ENCODE measurements at places on chromosomes 2 and 18.

- DNase-seq: no peak
Observed at GRCh38 chr18:9237981-9238380, 96.6 kb upstream of the TWSG1 start.

DNA sequence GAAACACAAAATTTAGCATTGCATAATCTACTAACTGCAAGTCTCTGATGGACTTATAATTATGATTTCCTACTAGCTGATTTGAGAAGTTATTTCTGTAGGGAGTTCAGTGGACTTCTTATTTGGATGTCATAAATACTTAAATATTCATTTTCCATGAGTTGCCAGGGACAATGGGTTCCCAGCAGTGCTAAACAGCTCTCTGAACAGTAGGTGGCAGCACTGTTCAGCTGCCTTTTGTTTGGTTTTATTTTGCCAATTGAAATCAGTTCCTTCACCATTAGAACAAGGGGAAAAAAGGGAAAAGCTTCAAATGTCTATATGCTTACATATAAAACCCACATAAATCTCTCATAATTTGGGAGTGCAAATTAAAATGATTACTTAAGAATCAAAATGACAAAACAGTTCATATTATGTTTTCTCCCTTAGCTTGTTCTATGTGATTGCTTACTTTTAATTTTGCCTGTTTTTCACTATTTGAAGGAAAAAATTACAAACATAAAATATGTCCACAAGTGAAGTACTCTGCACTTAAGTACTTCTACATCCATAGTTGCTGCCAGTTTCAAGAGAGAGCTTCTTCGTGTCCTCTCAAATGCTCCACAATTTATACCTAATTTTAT lies 898.9 kb downstream of the CPS1 start:
- DNase-seq: peak; percentile 42

DNA sequence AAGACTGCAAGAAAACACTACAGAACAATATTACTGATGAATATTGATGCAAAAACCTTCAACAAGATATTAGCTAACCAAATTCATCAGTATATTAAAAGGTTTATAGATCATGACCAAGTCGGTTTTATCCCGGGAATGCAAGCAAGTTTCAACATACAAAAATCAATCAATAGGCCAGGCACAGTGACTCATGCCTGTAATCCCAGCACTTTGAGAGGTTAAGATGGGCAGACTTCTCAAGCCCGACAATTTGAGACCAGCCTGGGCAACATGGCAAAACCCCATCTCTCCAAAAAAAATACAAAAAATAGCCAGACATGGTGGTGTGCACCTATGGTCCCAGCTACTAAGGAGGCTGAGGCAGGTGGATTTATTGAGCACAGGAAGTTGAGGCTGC lies 82.9 kb downstream of the FSIP2 start:
- no peak for DNase-seq

- DNase-seq: no peak
Observed at GRCh38 chr18:65498605-65499004, 252.2 kb upstream of the CDH7 start.

GRCh38 chr2:219020604-219021365 lies 20.5 kb downstream of the CFAP65 start:
- no peak for DNase-seq

DNA sequence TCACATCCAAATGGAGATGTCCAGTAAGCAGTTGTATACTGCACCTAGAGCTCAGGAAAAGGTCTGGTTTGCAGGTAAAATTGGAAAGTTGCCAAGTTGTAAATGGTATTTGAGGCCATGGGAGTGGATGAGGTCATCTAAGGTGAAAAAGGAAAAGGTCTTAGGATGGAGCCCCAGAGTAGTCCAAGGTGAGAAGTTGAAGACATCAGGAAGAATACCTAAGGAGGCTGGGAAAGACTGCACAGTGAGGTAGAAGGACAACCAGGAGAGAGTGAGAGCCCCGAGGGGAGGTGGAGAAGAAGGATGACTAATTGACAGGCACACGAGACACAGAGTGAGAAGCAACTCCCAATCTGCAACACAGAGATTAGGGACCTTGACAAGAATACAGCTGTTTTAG lies 10.7 kb downstream of the DPP4 start:
- no peak for DNase-seq

GRCh38 chr2:54925022-54925421 lies 125.2 kb downstream of the RTN4 start:
- DNase-seq: peak; percentile 80

GRCh38 chr2:212554233-212554632 lies 15.6 kb upstream of the ERBB4 start:
- DNase-seq: no peak

DNA sequence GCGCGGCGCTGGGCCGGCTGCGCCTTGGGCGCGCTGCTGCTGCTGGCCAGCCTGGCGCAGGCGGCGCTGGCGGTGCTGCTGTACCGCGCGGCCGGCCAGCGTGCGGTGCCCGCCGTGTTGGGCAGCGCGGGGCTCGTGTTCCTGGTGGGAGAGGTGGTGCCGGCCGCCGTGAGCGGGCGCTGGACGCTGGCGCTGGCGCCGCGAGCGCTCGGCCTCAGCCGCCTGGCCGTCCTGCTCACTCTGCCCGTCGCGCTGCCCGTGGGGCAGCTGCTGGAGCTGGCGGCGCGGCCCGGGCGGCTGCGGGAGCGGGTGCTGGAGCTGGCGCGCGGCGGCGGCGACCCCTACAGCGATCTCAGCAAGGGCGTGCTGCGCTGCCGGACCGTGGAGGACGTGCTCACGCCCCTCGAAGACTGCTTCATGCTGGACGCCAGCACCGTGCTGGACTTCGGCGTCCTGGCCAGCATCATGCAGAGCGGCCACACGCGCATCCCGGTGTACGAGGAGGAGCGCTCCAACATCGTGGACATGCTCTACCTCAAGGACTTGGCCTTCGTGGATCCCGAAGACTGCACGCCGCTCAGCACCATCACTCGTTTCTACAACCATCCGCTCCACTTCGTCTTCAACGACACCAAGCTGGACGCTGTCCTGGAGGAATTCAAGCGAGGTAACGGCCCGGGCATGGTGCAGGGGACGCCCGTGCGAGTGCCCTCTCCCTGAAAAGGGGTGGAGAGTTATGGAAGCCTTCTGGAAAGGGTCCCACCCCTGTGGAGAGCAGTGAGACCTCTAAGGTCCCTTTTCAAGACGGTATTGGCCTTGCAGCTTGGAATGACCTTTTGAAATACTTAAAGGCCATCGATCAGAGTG lies 1.0 kb downstream of the CNNM3 start:
- no peak for DNase-seq

- no peak for DNase-seq
Observed at GRCh38 chr2:38788306-38788705, 10.3 kb downstream of the GEMIN6 start.

- DNase-seq: no peak
Observed at GRCh38 chr2:95056461-95057459, 31.3 kb downstream of the MAL start.

DNA sequence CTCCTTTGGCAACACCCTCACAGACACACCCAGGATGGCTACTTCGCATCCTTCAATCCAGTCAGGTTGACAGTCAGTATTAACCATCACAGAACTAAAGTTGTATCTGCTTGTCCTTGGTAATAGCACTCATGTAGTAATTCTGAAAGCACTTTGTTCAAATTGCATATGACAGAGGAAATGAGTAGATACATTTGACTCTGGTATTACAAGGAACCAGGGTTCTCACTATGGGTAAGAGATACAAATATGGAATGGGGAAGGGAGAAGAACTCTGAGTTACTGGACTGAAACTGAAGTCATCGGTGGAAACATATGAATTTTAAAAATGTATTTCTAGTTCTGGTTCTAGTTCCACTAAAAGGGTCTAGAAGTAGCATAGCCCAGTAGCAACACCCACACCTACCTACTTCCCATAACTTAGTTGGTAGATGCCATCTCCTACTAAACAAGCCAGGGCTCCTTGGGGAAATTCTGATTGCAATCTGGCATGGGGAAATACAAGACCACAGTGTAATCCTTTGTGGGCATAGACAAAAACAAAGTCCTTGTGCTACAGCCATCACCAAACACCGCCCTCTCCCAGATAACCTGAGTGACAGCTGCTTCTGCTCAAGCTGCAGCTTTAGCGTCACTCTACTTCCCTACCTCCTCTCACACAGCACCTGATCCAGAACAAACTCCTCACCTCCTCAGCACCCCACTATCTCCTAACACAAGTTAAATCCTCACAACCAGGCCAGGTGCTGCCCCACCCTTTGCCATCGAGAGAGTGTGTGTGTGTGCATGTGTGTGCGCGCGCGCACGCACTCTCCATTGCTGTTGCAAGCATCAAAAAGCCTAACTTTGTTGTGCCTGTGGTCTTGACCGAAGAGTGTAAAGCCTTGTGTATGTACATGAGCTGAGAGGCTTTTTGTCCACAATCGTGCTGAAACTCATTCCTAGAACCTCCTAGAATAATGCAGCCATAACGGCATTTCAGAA lies 31.4 kb upstream of the CD226 start:
- DNase-seq: no peak

GRCh38 chr18:58247363-58247834 lies 203.4 kb downstream of the NEDD4L start:
- DNase-seq: peak; percentile 55

GRCh38 chr2:224904381-224904780 lies 137.9 kb downstream of the DOCK10 start:
- DNase-seq: no peak

DNA sequence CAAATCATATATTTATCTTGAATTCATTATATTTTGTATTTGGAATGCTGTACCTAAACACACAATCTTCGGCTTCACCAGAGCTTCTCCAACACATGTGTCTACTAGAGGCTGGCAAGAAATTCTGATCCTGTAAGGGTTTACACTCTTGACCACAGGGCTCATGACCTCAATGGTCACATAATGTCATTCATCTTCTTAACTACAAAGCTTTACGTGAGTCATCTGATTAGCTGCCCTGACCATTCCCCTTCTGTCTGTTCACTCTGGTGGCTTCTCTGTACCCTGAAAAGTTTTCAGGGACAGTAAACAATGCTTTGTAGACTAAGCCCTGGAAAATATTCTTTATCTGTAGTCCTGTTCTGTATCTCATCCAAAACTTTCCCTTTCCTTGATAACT lies 423.9 kb downstream of the CMPK2 start:
- DNase-seq: no peak

DNA sequence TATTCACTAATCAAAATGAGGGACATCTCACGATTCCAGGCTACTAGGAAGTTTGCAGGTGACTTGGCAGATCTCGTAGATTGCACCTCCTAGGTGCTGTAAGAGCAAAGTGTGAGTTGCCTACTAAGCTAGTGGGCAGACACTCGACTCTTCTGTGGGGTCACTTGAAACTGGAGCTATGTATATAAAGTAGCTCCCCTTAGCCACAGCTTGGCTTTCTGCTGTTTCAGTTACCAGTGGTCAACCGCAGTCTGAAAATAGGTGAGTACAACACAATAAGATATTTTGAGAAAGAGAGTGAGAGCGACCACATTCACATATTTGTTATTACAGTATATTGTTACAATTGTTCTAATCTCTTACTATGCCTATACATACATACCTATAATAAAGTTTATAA lies 23.3 kb downstream of the CTAGE1 start:
- DNase-seq: no peak

GRCh38 chr18:59517446-59518165 lies 158.5 kb upstream of the LMAN1 start:
- no peak for DNase-seq

GRCh38 chr2:63738019-63738418 lies 103.7 kb upstream of the UGP2 start:
- DNase-seq: no peak

GRCh38 chr2:141027221-141027620 lies 1103.6 kb downstream of the LRP1B start:
- DNase-seq: no peak

- DNase-seq: no peak
Observed at GRCh38 chr2:64283006-64283570, 138.9 kb upstream of the PELI1 start.

GRCh38 chr2:3110994-3111666 lies 266.5 kb downstream of the EIPR1 start:
- DNase-seq: no peak

DNA sequence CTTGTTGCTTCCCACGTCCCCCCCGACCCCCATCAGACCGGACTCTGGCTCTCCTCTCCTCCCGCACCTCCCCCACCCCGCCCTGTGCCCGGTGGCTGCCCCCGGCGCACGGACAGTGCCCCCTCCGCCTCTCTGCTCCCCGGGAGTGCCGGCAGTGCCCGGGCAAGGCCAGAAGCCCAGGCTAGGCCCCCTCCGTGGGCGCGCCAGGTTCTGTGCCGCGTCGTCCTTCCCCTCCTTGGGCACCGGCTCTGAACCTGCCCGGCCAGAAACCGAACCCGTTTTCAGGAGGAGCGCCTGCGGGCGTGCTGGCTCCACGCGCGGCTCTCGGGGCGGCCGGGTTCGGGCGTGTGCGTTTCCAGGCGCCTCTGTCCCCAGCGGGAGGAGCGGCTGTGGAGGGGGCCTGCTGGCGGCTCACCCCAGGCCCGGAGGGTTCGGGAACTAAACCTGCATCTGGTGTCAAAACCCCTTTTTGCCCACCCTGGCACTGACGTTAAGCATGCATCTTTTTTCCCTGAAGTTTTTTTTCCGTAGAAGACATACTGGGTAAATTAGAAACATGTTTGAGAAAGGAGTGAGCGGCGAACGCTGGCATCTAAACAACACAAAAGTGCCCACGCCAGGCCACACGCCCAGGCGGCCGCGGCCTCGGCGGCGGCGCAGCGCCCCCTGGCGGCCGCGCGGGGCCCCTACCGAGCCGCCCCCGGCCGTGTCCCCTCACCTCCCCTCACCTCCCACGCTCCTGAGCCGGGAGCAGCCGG lies 123.9 kb upstream of the SLC1A4 start:
- peak; percentile 87 for DNase-seq

- DNase-seq: no peak
Observed at GRCh38 chr2:217066510-217067270, 206.8 kb upstream of the TNP1 start.

GRCh38 chr2:134677856-134678756 lies 40.7 kb downstream of the TMEM163 start:
- DNase-seq: no peak

DNA sequence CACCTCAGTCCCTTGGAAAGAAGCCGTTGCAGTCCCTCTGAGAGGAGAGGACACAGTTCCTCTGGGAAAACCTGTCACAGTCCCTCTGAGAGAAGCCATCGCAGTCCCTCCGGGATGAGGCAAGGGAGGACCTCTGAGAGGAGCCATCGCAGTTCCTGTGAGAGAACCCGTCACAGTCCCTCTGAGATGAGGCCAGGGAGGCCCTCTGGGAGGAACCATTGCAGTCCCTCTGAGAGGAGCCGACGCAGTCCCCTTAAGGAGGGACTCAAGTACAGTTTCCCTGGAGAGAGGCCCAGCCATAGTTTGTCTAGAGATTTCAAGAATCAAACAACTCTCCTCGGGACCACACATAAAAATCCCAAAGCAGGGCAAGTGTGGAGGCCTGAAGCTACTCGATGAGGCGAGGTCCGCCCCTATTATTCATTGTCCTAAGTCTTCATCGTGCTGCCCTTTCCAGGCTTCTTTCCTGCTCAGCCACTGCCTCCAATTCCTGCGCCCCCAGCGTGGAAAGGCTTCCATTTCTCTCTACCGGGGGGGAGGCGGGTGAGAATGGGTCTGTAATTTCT lies 630 bp upstream of the ZNF512 start:
- no peak for DNase-seq

- DNase-seq: no peak
Observed at GRCh38 chr2:20074901-20075300, 23.5 kb upstream of the LAPTM4A start.

GRCh38 chr2:181573140-181573736 lies 83.7 kb downstream of the CERKL start:
- no peak for DNase-seq

Data from posterior cingulate gyrus (tissue), 11 donors.